IPS DF 6.9 (cell line): ENCODE measurements at places on chromosomes 11 and 22.

DNA sequence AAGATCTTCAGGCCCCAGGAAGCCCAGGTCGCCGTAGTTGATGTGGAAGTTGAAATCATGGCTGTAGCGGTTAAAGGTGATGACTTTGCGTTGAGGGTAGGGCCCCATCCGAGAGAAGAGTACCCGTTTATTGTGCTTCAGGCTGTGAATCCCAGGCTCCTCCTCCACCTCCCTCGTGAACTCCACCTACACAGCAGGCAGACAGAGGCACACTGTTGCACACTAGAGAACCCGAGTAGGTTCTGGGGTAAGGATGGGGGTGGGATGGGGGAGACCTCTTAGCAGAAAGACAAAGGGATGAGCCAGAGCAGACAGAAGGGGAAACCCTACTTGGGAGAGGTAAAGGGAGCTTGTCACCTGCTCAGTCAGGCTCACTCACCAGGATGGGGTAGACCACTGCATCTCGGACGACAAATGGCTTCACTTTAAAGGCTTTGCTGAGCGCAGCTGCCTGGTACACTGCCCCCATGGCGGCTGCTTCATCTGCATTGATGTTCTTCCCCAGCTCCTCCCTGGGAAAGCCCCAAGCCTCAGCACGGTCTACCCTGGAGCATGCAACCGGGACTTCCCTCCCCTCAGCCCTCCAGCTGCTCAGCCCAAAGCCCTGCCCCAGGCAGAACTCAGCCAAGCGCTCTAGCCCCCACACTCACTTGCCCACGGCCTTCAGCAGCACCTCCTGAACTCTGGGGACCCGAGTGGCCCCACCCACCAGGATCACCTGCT is 5.4 kb downstream of the HYOU1 start:
- no peak for DNase-seq

- no peak for DNase-seq
Measured at GRCh38 chr11:26909991-26910591, 83.8 kb upstream of the FIBIN start.

DNA sequence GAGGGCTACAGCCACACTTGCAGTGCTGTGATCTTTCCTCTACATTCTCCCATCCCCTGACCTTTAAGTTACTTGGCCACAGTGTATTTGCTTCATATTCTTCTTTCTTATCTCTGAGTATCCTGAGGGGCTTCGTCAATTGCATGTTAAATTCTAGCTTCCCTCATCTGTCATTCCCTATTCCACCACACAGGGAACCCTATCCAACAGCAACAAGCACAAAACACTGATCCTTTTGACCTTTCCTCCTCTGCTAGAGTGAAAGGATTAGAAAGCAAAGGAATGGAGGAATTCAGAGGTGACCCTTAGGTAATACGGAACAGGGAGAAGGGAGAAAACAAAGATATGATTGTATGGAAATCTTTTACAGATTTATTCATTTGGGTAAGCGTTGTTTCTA is 1061.7 kb upstream of the TENM4 start:
- DNase-seq = peak; percentile 4

GRCh38 chr11:67027483-67027930 is 4.6 kb downstream of the SYT12 start:
- no peak for DNase-seq

- DNase-seq = no peak
Measured at GRCh38 chr11:68497761-68498160, 37.2 kb downstream of the PPP6R3 start.

GRCh38 chr22:37126383-37126782 is 16.9 kb upstream of the TMPRSS6 start:
- no peak for DNase-seq

DNA sequence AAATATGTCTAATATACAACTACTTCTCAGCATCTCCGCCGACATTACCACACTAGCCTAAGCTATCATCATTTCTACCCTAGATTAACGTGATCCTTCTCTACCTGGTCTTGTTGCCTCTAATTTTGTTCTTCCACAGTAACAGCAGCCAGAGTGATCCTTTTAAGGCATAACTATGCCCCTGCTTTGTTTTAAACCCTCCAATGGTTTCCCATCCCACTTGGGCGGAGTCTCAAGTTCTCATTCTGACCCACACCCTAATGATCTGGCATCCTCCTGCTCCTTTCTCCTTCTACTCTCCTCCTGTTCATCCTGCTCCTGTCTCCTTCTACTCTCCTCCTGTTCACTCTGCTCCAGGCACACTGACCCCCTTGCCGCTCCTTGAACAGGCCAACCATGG is 31.9 kb upstream of the POU2AF1 start:
- DNase-seq = no peak

GRCh38 chr11:134701564-134702165 is 289.6 kb upstream of the B3GAT1 start:
- DNase-seq = no peak

GRCh38 chr11:20036626-20037335 is 123.5 kb downstream of the DBX1 start:
- no peak for DNase-seq

DNA sequence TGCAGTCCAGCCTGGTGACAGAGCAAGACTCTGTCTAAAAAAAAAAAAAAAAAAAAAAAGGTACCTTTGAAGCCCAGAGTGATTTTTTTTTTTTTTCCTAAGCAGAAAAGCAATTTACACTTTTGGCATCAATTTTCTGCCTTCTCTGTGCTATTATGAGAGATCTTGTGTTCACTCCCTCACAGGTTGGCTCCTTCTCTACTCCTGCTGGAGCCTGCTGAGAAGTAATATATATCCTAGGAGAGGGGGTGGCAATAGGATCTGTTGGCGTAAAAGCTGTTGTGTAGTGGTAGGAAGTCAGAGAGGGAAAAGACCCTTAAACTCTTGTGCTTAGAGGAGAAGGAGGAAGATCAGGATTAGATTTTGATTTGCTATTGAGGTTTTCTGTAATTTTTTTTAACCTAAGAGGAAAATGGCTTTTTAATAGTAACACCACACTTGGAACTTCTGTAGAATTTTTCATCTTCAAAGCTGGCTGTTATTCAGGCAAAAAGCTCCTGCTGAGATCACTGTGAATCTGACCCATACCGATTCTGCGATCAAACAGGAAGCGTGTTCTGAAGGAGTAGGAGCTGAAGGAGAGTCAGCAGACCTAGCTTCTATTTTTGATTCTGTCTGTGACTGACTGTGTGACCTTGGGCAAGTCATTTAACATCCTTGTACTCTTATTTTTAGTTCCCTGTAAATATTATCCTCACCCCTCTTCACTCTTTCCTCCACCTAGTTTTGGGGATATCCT is 77.7 kb downstream of the TRIM44 start:
- DNase-seq = no peak

DNA sequence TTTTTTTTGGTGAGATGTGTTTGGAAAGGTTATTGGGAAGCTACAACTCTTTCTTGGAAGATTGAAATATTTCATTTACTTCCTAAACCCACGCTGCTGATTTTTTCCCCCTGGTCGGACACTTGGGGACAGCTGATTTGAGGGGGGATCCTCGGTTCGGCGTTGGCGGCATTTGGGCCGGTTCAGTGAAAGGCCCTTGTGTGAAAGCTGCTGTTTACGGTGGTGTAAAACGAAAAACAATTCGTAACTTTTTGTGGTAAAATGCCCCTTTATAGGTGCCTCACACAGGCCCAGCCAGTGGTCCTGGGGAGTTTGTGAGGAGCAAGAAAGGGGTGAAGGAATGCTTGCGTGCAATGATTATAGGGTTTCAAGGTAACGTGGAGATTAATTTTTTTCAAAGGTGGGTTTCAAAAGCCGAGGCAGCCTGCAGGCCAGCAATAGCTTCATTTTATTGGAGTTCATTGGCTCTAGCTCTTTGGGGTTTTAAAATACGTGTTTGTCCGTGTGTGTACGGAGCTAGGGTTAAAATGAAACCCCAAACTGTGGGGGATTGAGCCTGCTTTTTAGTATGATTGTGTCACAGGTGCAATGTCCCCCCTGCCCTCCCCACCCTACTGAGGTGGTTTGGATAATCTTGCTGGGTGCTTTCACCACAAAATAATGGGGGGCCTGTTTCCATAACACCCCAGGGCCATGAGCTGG is 77.2 kb upstream of the PPARA start:
- DNase-seq = no peak

- no peak for DNase-seq
Measured at GRCh38 chr22:38353701-38354100, 36.5 kb upstream of the CSNK1E start.

DNA sequence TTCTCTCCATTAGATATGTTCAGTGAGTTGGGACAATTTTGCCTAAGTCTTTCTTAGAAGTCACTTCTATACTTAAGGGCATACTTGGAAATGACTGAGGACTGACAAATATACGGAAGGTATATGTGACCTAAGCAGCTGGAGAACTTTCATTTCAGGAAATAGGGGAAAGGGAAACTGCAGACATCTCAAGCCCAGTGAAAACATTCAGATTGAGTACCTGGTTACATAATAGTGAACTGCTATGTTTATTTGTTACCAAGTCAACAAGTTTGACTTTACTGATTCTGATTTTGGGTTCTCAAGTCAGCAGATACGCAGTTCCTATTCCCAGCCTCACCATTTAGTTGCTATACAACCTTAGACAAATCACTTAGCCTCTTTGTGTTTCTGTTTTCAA is 1173.9 kb downstream of the LRRC4C start:
- no peak for DNase-seq
